ENCODE measurements at places on chromosomes 7 and 10.

- DNase-seq = no peak
These were observed 1.2 kb downstream of the PHKG1 start for GRCh38 chr7:56091591-56091990.

- DNase-seq = no peak
These were observed 4.4 kb downstream of the SMIM30 start for GRCh38 chr7:113113912-113114311.

DNA sequence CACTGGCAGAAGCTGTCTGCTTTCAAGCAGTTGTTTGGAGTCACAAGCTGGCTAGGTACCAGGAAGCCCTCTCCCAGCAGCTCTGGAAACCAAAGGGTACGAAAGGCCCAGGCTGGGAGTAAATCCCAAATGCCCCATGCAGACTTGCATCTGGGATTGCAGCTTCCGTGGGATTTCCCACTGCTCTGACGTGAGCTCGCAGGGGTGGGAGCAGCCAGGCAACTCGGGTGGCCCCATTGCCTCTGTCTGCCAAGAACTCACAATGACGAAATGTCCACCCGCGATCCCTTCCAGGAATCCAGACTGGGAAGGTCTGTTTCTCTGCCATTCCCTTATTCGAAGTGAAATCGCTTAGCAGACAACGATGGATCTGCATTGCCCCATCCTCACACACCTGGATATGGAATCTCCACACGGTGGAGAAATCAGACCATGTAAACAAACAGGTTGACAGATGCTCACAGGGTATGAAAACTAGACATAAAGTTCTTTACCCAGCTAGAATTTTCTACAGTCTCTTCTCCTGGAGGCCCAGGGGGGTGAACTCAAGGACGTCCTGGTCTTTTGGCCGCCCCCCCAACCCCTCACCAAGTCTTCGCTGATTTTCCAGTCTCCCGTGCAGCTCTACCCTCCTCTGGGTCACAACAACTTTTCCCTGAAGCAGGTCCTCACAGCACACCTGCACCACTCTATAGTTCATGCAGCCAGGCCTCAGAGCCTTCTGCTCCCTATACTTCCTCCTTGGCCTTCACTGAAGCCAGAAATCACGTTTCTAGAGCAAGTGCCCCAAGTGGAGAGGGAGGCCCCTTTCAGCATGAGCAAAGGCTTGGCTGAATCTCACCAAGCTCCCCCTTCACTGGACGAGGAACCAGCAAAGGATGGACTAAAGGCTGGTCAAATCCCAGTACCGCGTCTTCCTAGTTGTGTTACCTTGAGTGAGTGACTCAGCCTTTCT, 20.0 kb downstream of the SH3PXD2A start:
- no peak for DNase-seq

GRCh38 chr7:5093948-5094347, 48.3 kb downstream of the RBAK start:
- DNase-seq = no peak

- no peak for DNase-seq
These were observed 150.4 kb downstream of the ACTR3B start for GRCh38 chr7:152909683-152910544.

DNA sequence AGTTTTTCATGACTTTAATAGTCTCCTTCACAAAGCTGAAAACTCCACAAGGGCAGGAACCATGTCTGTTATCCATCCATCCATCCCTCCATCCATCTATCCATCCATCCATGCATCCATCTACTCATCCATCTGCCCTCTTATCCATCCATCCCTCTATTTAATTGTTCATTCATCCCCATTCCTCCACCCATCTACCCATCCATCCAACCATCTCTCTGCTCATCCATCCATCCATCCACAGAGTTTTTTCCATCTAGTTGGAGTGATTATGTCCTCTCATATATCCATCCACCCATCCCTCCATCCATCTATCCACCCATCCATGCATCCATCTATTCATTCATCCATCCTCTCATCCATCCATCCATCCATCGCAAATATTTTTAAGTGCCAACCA, 237.9 kb downstream of the EMX2 start:
- no peak for DNase-seq

DNA sequence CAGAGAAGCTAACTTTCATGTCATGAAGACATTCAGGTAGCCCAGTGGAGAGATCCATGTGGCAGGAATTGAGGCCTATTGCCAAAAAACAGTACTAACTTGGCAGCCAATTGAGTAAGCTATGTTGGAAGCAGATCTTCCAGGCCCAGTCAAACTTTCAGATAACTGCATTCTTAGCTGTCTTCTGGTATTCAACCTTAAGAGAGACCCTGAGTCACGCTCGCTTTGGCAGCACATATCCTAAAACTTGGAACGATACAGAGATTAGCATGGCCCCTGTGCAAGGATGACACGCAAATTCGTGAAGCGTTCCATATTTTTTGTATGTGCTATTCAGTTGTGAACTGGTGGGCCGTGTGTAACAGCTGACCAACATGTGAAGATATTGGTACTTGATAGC, 17.6 kb upstream of the ZNF518A start:
- DNase-seq = no peak

DNA sequence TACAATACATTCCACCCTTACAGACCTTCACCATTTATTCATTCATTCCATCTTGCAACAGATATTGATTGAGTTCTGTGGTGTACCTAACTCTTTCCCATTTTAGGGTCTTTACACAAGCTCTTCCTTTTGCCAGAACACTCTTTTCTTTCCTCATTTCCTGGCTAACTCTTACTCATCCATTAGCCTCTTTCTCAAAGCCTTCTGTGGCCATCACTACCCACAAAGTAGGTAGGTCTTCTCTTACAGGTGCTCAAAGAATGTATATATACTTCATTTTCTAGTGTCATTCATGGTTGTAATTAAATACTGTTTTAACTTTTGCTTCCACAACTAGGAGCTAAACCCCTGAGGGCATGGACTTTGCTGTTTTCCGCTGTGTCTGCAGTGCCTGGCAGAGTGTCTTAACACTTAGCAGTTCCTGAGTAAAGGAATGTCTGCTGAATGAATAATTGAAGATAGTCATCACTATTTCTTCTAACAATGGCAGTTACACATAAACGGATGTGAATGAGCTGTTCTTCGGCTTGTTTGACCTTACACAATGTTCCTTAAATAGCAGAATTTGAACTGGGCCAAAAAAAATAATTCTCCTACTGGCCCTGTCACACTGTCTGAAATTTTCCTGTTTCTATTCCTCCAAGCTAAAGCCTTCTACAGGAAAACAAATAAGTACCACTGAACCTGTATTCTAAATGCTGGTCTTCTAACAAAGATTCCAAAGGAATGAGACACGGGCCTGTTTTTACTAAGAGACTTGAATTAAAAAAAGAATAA, 15.1 kb downstream of the BCAP29 start:
- DNase-seq = no peak

DNA sequence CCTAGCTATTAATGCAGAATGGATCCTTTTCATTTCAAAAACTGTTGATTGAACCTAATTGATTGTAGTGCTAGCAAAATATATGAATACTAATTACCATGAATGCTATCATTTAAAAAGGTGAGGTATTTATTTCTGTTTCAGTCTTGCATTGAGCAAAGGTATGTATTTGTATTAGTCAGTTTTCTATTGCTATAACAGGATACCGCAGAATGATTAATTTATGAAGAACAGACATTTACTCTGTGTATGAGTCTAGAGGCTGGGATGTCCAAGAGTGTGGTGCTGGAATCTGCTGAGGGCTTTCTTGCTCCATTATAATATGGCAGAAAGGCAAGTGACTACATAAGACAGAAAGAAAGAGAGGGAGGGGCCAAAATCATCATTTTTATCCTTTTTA, 199.2 kb downstream of the KIF20B start:
- DNase-seq = no peak

DNA sequence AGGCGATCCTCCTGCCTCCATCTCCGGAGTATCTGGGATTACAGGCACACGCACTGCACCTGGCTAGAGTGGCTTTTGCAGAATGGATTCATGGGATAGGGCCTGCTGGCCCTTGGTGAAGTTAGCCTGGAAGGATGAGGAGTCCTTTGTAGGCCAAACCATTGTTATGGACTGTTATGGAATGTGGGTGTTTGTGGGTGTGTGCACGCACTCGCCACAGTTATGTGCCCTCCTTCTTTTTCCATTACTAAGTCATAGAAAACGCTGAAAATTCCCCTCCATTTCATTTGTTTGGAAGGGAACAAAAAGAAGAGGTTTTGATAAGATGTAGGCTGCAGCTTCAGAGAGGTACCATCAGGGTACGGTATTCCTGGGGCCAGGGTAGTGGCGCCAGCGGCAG, 15.0 kb downstream of the ZNF862 start:
- DNase-seq = no peak

- no peak for DNase-seq
These were observed 20.7 kb downstream of the GTF2IRD1 start for GRCh38 chr7:74474271-74474865.

DNA sequence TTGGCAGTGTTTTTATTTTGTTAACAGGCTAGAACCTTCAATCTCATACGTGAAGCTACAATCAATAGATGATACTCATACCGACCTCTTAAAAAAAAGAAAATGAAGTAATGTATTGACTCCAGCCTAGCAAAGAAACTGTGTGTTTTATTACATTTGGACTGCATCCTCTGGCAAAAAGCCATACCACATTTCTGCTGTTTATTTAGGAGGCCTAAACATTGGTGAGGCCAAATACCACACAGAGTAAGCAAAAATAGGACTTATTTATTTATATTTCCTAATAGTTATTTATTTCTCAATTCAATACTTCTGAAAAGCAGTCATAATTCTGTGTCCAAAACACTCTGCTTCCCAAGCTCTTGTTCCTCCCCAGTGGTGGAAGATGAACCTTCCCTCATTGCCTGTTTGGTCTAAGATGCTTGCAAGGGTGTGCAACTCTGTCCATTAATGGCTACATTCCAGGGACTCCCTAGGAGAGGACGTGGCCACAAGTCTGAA, 398.8 kb upstream of the KLF6 start:
- DNase-seq = no peak

DNA sequence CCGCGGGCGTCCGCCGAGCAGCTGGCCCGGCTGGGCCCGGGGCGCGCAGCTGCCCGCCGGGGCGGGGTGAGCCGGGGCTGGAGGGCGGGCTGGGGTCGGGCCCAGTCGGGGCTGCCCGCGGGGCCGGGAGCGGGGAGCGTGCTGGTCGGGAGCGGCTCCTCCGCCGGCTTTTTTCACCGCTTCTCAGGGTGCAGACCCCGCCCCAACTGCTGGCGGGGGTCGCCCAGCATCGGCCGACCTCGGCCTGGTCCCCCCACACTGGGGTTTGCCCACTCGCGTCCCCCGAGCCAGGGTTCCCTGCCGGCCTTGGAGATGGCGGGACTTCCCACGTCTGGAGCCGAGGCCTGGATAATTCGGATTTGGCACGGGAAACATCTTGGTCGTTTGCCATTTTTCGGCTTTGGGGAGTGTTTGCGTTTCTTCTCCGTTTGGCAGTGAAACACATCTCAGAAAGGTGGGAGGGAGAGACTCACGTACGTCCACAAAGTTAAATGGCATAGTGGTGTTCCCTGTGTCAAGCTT, 432 bp downstream of the TMEM248 start:
- no peak for DNase-seq

DNA sequence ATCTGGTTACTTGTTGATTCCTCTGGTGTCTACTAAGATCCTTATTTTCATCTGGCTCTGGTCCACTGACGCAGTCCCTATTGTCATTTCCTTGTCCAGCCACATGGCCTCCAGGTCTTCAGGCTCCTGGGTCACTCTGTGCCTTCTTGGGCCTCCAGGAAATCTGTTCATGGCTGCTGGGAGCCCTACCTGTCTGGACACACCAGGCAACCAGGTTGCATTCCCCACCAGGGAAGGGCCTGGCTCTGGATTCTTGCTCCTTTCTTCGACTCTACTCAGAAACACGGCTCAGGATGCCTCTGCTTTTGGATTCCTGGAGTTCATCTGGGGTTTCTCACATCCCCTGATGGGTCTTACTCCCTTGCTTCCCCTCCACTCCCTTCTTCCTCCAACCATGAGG, 8.0 kb upstream of the PPIF start:
- DNase-seq = no peak

DNA sequence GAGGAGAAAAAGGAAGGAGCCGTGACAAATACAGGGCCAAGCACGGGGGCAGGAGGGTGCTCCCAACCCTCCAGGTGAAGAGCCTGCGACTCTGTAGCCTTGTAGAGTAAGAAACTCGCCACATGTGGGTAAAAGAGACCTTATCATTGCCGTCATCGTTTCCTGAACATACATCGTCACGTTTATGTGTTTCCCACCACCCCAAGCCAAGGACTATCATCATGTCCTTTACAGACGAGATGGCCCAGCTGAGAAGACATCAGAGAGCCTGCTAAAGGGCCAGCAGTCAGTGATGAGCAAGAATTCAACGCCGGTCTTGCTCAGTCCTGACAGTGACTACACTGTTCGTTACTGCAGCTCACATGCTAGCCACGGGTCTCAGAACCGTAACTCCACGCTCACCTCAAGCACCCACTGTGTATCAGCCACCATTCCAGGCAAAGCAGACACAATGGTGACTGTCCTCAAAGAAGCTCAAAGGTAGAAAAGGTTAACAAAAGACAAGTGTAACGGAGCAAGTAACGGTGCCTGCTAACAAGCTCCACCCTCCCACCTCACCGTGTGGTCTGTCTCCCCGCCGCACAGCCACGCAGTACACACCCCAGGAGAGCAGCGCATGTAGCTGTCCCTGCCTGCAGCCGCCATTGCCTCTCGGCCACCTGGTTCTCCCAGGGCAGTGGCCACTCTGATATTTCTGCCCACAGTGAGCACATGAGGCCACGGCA, 147.8 kb downstream of the MAD1L1 start:
- DNase-seq = no peak

DNA sequence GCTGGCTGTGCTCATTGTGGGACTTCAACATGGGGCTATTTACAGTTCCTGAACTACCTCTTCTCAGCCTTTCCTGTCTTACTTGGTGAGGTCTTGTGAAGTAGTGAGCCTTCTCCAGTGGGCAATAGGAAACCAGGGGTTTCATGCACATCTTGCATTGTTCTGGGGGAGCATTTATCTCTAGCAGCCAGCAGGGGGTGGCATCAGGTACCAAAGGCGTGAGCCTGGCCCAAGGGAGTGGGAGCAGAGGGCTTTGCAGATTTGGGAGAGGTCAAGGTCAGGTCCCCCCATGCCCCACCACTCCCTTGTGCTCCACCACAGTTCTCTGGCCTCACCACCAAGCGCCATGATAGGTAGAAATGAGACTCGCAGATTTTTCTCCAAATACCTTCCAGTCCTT, 85.4 kb upstream of the NPTX2 start:
- no peak for DNase-seq

GRCh38 chr10:123149162-123149567, 1.2 kb downstream of the HMX2 start:
- DNase-seq = no peak

GRCh38 chr10:35638101-35638500, 4.0 kb downstream of the FZD8 start:
- DNase-seq = no peak

DNA sequence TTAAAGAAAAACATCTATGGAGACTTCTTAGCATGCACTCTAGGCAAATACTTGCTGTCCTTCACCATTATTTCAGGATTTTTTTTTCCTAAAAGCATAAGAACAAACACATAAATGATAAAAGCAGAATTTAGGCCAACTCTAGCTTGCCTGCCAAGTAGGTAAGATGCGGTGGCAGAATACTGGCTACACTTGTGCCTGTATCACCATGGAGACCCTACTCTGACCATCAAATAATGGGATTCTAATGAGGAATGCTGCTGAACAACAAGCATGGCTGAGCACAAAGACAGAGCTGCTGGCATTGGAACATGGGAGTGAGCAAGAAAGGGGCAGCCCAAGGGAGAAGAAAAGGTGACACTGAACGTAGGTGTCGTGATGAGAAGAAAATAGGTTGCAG, 18.5 kb upstream of the TAS2R40 start:
- DNase-seq = no peak

Data from stimulated activated CD4-positive, alpha-beta T cell treated with anti-CD3 and anti-CD28 coated beads, Interleukin-1b, Interleukin-23, amount 100 ng/mL, for 4 hours (primary cell).